ENCODE measurements at places on chromosomes 11 and 22.

GRCh38 chr11:10727146-10727851 lies 23.7 kb upstream of the CTR9 start:
- no peak for DNase-seq

GRCh38 chr11:67450796-67451657 lies 1.5 kb downstream of the GPR152 start:
- no peak for DNase-seq

DNA sequence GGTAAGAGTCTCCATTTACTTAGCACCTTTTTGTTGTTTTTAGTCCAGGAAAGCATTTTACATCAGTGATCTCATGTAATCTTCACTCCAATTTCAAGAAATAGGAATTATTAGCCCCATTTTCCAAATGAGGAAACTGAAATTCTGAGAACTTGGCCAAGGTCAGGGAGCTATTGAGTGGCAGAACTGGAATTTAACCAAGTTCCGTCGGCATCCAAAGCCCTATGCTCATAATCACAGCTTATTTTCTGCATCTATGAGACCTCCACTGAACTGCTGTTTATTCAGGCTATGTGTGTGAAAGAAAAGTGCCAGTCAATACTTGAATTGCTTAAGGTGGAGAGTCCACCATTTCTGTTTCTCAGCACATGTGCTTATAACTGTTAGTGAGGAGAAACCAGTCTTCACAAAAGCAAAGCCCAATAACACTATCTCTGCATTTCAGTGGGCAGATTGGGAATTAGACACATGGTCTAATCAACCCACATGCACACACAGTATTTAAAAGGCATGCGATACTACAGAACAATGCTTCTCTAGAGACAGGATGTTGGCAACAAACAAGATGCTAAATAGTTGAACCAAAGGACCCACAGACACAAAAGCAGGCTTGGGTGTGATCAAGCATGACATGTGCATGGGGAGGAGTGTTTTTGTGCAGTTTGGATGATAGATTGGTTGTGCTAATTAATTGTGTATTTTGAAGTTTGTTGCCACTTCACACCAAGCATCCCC lies 780.6 kb downstream of the OPCML start:
- no peak for DNase-seq

DNA sequence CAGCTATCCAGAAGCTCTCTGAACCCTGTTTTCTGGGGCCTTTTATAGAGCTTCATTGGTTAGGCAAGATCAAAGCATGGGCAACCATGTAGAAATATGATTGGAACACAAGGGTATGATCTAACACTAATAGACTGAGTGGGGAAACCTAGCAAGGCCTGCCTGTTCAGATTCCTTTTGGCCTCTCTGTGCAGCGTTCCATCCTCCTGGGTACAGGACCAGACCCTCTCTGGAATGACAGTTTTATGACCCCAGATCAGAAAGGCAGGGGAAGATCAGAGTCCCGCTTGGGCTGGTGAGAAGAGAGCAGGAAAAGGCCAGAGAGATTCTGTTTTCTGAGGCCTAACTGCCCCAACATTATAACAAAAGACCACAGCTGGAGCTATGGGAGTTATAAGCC lies 36.7 kb upstream of the VWA5A start:
- no peak for DNase-seq

- DNase-seq: no peak
These were observed 471.5 kb downstream of the LRRC4C start for GRCh38 chr11:40987776-40988435.

DNA sequence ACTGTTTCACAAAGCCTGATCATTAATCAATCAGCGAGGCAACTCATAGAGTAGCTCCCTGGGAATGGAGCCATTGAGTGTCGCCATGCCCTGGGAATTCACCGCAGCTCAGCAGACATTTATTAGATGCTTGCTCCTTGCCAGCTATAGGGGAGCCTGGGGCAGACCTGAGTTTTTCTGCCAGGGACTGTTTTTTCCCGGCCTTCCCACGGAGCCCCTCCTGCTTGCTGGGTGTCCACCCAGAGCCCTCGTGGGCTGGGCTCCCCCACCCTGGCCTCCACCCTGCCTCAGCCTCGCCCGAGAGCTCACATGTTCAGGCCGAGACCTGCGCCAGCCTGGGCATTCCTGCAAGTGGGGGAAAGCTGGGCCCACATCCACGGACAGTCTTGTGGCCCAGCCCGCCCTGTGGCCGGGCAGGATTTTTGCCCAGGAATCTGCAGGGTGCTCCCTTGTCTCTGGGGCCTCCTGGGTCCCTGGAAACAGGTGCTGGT lies 64.9 kb downstream of the SMIM38 start:
- DNase-seq: no peak
